ENCODE measurements at places on chromosomes 16 and 17.

GRCh38 chr17:65154770-65155589 is 17.8 kb downstream of the RGS9 start:
- no peak for DNase-seq

DNA sequence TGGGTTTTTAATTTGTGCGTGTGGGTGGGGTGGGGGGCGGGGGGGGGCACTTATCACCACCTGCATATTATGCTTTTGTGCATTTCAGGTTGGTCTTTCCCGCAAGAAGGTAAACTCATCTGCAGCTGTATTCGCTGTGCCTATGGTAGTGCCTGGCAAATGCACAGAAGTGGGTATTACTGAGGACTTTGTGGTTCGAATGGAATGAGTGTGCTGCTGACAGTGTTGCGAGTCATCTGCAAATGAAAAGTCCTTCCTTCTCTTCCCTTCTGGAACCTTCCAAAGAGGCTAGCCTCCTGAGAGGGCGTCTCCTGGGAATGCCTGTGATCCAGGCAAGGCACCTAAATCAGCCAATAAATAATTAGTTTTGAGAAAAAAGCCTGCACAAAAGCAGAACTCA is 532.9 kb downstream of the MAF start:
- no peak for DNase-seq

DNA sequence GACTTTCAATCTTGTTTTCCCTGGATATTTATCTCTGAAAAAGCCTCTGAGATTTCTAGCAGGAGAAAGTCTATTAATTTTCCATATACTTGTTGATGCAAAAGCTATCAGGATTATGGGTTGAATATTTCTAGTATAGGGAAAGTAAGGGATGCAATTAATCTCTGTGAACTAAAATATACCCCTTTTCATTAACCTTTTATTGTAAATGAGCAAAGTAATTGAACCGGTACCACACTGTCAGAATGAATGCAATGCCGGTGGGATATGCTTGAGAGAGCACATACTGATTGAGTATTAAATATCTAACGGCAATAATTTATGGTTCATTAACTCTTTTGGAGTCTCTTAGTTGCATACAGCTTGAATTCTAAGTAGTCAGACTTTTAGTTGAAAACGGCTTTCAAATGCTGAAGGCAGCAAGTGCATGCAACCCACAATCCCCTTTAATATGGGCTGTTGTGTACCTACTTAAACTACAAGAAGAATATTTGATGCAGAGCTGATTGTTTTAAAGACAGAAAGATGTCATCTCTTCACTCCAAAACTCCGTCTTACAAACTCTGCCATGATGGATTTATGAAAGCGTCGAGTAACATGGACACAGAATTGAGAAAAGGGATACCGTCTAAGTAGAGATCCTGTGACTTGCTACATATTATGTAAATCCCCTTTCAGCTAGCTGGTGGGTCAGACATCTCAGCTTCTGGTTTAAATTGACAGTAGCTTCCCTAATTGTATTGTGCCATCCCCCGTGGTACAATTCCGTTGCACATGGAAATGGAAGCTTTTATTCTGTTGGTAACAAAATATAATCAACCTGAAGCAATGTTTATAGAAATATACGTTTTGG is 141.3 kb upstream of the CDH8 start:
- no peak for DNase-seq

GRCh38 chr17:17372856-17373520 is 69.8 kb downstream of the NT5M start:
- DNase-seq, result no peak

DNA sequence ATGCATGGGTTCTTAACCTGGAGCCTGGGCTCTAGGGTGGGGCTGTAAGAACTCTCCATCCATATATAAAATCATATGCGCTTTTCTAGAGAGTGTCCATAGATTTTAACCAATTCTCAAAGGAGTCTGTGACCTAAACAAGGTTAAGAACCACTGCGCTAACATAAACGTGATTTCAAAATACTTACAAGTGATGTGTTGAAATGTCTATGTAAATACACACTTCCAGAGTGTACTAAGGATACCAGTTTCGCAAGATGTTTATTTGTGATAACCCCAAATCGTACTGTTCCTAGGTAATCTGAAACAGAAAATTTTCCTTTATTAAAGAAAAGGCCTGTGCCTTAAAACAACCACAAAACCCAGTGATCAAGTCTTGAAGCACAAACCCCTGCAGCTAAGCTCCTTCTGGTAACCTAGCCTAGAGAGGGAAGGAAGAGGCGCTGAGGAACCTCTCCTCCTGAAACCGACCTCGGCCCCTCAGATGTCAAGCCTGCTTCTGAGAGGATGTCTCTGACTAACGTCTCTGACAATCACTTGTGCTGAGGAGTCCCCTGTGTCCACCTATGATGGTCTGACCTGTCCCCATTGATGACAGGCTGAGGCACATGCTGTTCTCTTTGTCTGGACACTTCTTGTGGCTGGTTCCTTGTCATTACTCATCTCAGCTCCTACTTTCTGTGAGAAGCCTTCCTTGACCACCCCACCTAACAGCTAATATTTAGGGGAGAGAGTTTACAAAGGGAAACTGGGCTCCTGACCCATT is 32.2 kb downstream of the SNN start:
- no peak for DNase-seq

- DNase-seq, result no peak
These were observed 403.8 kb downstream of the SEC14L1 start for GRCh38 chr17:77544347-77545110.

DNA sequence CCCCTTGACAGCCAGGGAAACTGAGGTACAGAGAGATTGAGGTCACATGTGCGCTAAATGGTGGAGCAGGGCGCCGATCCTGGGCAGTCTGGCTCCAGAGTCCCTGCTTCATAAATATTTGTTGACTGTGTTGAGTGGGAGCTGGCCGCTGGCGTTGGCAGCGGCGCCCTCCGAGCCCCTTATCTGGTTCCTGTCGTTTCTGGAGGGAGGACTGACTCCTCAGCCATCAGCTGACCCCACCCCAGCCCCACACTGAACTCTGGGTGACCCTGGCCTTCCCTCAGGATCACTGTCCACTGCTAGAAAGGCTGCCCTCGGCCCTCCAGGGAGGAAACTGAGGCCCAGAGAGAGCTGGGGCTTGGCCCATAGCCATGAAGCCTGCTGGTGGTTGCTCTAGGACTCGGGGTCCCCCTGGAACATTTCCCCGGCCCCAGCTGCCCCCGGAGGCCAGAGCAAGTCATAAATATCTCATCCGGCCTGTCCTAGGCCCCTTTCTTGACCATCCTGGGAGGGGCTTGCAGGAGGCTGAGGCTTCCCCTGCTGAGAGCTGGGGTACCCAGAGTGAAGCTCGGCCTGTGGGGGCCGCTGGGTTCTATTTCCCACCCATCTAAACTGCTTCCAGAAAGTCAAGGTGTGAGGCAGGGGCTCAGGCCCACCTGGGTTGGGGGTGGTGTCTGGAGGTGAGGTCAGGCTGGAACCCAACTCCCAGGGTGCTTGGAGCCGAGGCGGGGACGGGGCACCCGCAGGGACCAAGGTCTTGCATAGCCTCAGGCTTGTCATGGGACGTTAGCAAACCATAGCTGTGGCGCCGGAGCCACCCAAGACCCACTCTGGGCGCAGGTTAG is 51.7 kb upstream of the GSE1 start:
- no peak for DNase-seq

Measured in activated T-helper 1 cell treated with anti-CD3 and anti-CD28 coated beads, Interleukin-2, amount 50 U/mL, for 16 hours (primary cell).